Stomach (tissue), 19 donors: ENCODE measurements at places on chromosomes 4 and X. TPM values are rescaled to one million over a fixed set of nuclear protein-coding genes. Genes with fewer than 3 reads are reported as not detected.

GRCh38 chr4:1556541-1557220, 127.4 kb downstream of the FAM53A start:
- no peak overlapping the region for H3K27ac ChIP-seq
- no peaks in the 10 kb centered on the region for H3K4me1 ChIP-seq
- H3K27me3 ChIP-seq = no peaks in the 10 kb centered on the region
- no peak overlapping the region for H3K4me3 ChIP-seq

DNA sequence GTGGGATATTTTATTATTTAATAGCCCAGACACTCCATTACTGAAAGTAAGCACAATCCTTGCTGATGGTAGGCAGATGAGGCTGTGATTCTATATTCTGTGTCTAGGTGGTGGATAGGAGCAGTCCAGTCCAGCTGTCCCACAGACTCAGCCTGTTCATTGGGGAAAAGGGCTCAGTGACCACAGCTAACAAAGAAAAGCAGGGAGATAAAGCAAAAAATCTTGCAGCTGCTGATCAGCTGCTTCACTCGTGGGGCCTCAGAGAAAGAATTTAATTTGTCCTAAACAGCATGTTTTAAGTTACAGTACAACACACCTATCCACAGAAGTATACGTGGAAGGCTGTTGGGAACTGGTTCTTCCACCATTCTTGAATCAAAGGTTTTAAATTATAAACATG, 40.7 kb upstream of the ANK2 start:
- H3K27ac ChIP-seq = no peak overlapping the region
- H3K4me3 ChIP-seq = no peak overlapping the region
- no peak for DNase-seq
- no peaks in the 10 kb centered on the region for H3K36me3 ChIP-seq
- H3K4me1 ChIP-seq = no peaks in the 10 kb centered on the region
- no peaks in the 10 kb centered on the region for H3K27me3 ChIP-seq

DNA sequence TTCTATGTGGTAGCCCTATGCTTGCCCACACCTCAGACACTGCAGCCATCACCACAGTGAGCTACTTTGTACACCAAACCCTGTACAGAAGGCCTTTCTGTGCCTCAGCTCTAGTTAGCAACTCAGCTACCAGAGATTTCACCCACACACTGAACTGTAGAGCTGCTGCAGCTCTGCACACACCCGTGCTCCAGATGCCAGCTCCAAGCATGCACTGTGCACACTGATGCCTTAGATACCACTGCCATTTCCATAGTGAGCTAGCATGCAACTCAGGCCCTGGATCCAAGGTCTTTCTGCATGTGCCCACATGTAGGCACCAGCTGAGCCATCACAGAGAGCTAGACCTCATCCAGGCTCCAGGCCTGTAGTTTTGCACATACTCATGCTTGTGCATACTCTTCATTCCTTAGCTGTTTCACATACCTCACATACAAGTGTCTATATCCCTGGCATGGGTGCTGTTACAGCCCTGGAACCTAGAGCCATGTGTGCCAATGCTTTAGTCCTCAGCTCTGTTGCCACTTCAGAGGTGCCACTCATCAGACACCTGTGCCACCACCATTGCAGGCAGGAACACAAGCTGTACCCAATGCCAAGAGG, 423.5 kb upstream of the NDST3 start:
- no peak for DNase-seq
- H3K4me1 ChIP-seq = no peaks in the 10 kb centered on the region
- no peak overlapping the region for H3K27ac ChIP-seq
- no peaks in the 10 kb centered on the region for H3K27me3 ChIP-seq
- no peak overlapping the region for H3K4me3 ChIP-seq

- H3K27me3 ChIP-seq = no peaks in the 10 kb centered on the region
- no peak for DNase-seq
- H3K36me3 ChIP-seq = peaks cover 27% of the 10 kb centered on the region
- no peak overlapping the region for H3K27ac ChIP-seq
- H3K4me1 ChIP-seq = no peaks in the 10 kb centered on the region
Observed at GRCh38 chrX:19968276-19968675, 22.6 kb downstream of the BCLAF3 start.

DNA sequence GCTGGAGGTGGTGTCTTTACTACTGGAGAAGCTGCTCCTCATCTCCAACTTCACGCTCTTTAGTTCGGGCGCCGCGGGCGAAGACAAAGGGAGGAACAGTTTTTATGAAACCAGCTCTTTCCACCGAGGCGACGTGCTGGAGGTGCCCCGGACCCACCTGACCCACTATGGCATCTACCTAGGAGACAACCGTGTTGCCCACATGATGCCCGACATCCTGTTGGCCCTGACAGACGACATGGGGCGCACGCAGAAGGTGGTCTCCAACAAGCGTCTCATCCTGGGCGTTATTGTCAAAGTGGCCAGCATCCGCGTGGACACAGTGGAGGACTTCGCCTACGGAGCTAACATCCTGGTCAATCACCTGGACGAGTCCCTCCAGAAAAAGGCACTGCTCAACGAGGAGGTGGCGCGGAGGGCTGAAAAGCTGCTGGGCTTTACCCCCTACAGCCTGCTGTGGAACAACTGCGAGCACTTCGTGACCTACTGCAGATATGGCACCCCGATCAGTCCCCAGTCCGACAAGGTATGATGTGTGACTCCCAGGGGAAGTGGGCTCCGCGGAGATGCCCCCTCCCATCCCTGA, 634 bp downstream of the LRAT start:
- H3K27me3 ChIP-seq = peaks cover 4% of the 10 kb centered on the region
- peak overlapping the region; percentile 68 for H3K4me3 ChIP-seq
- H3K27ac ChIP-seq = no peak overlapping the region
- H3K4me1 ChIP-seq = peaks cover 38% of the 10 kb centered on the region
- H3K36me3 ChIP-seq = no peaks in the 10 kb centered on the region
- no peak for DNase-seq

The FHDC1 gene
- polyA plus RNA-seq = 2.9 TPM

The SPATA4 gene
- 0.13 TPM for polyA plus RNA-seq
